ENCODE measurements at places on chromosomes 3 and 15. TPM values are rescaled to one million over a fixed set of nuclear protein-coding genes. Genes with fewer than 3 reads are reported as not detected.
A peak's percentile ranks its signal among the peaks of the same experiment; 100 is the strongest.

Gene ATP13A5
- not detected for total RNA-seq

Gene CX3CR1
- total RNA-seq = not detected

Gene LDHAL6B
- total RNA-seq = not detected

Gene LZTFL1
- 20.3 TPM for total RNA-seq

Gene ACKR2
- not detected for total RNA-seq

Gene MYLK
- 104 TPM for total RNA-seq

Gene HRG
- total RNA-seq = not detected

Gene CAMP
- total RNA-seq = not detected

Gene GRAMD2A
- 3.2 TPM for total RNA-seq

Gene CASR
- not detected for total RNA-seq

DNA sequence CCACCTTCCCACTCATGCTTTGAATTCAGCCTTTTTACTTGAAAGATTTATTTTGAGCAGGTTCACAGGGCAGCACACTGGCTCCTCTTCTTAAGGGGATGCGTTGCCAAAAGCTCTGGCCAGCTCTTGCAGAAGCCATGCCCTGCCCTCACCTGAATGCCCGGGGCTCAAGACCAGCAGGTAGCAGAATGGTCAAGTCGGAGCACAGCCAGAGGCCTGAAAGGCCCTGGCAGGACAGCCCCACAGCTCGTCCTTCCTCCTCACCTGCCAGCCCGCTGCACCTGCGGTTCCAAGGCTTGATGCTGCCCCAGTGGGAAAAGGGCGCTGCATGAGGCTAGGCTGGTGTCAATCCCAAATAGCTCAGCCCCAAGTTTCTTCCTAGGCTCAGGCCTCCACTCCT is 13.1 kb downstream of the CA12 start:
- no peak for DNase-seq

- peak; percentile 79 for DNase-seq
These were observed 85.2 kb upstream of the PPIB start for GRCh38 chr15:64247906-64248541.

GRCh38 chr15:48935236-48935635 is 28.5 kb downstream of the SHC4 start:
- peak; percentile 67 for DNase-seq

- no peak for DNase-seq
These were observed 419.5 kb upstream of the C2CD4B start for GRCh38 chr15:62584301-62585235.

DNA sequence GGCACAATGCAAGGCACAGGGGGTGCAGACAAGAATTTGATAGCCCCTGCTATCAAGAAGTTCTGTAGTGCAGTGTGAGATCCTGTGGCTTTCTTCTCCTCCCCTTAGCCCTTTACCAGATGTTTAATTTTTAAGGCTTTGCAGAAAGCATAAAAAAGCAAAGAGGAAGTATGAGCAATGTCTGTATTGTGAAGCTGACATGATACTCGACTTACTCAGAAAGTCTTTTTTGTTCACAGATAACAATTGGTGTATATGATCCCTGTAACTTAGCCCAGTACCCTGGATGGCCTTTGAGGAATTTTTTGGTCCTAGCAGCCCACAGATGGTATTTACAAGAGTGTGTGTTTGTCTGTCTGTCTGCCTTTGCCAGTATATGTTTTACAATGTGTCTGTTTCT is 58.9 kb downstream of the ATG7 start:
- DNase-seq = no peak

DNA sequence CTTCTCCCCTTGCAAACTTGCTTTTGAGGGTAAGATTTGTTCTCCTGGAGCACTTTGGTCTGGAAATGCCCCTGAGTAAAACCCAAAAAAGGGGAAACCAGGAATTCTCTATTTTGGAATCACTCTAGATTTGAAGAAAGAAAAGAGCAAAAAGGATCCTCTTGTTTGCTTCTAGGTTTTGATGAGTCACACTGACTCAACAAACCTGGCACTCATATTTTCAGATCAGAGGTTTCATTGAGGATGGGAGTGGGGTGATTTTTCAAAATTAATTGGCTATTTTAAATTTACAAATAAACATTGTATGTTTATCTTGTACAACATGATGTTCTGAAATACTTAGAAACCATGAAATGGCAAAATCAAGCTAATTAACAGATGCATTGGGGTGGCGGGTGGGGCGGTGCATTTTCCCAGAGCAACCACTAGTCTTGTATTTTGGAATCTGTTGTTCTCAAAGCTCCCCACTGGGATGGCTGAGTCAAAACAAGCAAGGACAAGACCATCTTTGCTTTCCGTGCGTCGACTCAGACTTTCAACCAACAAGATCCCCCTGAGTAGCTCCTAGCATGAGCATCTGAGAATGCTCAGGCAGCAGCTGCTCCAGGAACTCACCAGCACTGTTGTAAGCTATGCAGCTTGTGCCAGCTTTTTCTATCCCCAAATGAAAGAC is 451.4 kb downstream of the WDR72 start:
- DNase-seq = peak; percentile 12

- no peak for DNase-seq
These were observed 250.1 kb downstream of the DIPK2A start for GRCh38 chr3:144221761-144222160.

- DNase-seq = peak; percentile 49
These were observed 11.3 kb downstream of the SELENOS start for GRCh38 chr15:101266034-101266433.

DNA sequence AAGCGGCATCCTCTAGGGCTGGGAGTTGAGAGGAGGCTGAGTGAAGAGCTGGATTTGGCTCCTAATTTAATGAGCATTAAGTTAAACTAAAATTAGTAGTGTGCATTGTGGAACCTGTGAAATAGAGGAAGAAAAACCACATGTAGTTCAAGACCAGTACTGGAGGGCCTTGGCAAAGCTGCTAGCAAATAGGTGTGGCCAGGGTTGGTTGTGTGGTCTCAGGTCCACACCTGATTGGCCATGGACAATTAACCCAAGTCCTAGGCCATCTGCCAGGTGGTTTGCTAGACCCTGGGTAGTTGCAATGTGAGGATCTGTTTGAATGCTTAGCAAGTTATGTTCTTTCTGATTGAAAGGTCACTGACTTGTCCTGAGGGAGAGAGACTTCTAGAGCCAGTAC is 275.5 kb downstream of the PDCD6IP start:
- DNase-seq = no peak

DNA sequence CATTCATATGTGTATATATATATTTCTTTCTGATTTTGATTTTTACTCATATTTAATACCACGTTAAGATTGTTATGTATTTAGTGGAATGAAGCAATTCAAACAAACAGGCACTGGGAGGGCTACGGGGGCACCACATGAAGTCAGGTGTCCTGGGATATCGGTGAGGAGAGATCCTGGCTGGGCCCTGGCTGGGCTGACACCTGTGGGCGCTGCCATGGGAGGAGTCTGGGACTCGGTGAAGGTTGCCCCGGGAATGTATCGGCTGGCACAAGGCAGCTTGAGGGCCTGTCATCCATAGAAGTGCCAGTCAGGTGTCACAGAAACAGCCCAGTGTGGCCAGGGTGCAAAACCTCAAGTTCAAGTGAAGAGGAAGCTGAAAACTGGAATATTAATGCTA is 766.9 kb upstream of the ARPP21 start:
- DNase-seq = no peak

- no peak for DNase-seq
These were observed 641.2 kb upstream of the ARRDC4 start for GRCh38 chr15:97319291-97319690.

DNA sequence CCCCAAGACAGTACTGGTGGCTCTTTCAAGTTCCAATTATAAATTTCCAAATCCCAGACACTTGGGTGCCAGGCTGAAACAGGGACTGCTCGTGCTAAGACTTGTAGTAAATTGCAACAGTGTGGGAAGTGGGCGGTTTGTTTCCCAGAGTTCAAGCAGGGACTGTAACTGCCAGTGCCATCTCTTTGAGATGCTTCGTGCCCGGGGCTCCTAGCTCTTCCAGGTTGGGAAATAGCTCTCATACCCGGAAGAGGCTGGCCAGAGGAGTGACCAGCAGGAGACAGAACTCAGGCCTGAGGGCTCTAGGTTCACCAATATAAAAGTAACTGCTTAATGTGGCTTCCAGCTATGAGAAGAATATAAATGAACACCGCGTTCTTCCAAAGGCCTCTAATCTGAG is 54.0 kb upstream of the NEO1 start:
- no peak for DNase-seq

DNA sequence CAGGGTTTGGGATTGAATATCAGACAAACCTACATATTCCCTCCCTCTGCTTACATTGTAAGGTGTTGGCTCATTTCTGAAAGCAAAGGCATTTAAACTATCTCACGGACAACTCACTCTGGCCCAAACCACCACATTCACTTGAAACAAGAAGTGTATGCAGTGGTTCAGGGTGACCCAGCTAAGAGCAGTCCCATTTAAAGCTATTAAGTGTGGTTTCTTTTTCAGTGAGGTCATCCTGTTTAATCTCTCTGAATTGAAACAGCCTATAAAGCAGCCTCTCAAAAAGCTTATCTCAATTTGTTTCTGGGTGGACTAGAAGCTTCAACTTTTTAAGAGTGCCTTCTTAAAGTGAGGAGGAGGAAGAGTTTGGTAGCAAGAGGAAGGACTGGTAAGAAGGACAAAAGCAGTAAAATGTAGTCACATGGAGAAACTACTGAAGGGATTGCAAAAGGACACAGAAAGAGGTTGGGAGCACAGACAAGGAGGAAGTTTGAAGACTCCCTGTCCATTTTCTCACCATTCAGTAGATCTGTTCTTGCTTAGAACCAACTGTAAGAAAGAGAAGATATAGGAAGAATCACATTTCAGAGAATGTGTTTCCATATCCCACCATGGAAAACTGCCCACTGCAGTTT is 151.6 kb downstream of the TMCO5A start:
- no peak for DNase-seq

DNA sequence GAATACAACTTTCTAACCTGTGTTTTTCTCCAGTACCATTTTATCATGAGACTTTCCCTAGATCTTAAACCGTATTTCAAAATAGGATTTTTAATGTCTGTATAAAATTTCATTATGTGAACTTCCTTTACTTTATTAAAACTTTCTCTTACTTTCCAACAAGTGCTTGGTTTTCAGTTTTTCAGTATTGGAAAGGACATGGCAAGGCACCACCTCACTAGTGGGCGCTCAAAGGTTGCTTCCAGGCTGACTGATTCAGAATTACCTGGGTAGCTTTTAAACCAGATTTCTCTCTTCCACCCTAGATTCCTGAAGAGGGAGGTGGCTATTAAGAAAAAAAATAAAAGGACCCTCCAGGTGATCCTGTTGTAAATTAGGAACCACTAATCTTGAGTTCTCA is 236.6 kb downstream of the SOX2 start:
- peak; percentile 5 for DNase-seq

DNA sequence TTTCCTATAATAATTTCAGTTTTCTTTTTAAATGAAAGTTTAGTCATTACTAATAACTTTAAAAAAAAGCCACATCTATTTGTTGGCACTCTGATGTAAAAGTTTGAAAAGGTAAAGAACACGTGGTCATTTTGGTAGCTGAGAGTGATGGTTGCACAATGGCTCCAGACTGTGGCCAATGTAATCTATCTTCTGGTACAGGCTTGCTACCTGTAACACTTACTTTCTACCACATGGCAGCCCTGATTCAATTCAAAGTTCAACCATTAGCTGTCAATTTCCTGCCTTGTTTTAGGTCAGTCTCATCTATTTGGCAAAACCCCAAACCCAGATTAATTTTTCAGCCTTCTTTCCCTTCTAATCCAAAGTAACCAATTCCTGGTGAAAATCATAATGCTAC is 126.1 kb downstream of the TUSC7 start:
- DNase-seq = no peak

- no peak for DNase-seq
These were observed 20.0 kb downstream of the GRIP2 start for GRCh38 chr3:14520149-14520548.

DNA sequence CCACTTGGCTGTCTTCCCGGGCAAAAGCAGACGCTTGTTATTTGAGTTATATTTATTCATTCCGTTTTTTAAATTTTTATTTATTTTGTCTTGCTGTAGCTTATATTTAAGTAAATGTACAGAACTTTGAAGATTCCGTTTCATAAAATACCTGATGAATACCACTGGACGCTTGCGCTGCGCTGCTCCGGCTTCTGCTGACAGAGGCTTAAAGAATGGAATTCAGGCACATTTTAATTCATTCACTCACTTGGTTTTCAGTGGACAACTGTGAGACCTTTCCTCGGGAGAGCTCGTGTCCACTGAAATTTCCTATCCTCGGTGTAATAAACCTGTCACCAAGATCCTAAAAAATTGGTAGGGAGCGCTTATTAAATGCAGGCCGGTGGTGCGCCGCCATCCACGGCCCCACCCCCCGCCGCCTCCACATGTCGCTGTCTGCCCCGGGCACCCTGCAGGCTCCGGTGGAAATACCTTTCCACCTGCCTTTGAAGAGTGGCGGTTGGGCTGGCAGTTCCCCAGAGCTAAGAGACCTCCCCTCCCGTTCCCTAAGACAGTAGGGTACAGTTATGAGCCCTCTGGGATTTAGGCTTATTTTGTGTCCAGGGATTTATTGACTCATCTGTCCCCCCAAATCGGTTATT is 62.5 kb upstream of the UBE2E1 start:
- no peak for DNase-seq

GRCh38 chr3:126351086-126351770 is 6.0 kb downstream of the KLF15 start:
- DNase-seq = no peak

DNA sequence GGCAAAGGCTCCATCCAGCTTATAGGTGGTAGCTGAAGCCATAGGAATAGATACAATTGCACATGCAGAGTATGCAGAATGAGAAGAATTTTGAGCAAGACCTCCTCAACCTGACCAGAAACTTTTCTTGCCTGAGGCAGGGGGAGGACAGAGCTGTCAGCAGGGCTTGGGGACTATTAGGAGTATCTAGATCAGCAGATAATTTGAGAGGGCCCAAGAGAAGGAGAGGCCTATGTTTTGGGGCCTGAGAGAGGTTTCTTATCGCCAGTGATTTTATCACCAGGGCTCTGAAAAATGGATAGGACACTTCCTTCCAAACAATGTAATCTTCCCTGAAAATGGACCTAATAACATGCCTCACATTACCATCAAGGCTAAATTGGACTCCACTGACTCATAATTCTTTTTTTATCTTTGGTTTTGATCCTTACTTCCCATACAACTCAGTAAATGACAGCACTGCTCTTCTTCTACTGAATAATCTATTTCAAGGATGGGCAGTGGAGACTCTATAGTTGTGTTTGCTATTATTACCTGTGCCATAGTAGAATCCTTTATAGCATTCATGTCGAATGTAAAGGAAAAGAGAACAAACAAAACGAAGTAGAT is 15.8 kb upstream of the RAMAC start:
- no peak for DNase-seq

DNA sequence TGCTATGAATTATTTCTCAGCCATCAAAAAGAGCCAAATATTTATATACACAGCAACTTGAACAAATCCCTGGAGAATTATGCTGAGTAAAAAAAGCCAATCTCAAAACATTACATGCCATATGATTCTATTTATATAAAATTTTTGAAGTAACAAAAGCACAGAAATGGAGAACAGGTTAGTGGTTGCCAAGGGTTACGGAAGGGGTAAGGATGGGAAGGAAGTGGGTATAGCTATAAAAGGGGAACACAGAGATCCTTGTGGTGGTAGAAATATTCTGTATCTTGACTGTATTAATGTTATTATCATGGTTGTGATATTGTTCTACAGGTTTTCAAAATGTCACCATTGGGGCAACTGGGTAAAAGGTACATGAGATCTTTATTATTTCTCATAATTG is 62.3 kb upstream of the ASB14 start:
- no peak for DNase-seq
